Activated gamma-delta T cell treated with Interleukin-2 at 50 U/mL for 16 hours (primary cell): ENCODE measurements at places on chromosomes 3 and 15.

GRCh38 chr3:128845778-128846485, 33.5 kb upstream of the ACAD9 start:
- peak; percentile 70 for DNase-seq

DNA sequence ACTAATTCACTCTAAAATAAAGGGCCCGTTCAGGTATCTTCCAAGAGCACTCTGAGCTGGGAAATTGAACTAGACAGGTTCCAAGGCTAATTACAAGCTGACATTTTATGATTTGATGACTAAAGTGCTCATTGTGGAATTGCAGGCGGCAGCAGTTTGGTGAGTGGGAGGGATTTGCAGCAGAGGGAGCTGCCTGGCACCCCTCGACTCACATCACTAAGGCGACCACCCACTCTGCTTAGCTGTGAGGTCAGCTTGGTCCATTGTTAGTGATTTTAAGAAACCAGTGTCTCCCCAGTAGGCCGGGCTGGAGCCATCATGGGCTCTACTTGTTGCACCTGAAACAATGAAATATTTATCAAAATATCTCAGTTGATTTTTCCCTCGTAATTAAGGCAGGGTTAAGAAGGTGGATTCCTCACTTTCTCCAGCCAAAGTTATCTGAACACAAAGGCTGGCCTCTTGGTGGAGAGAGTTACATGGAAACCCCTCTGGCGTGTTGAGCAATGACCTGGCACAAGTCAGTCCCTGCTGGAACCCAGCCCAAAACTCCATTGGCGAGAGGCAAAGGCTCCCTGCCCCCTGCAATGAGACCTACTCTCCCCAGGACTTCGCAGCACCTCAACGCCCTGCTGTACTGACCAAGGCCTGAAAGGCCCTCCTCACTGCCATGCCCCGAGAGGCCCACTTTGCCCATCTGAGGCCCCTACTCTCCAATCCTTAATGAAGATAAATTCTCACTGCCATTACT, 65.0 kb upstream of the ATP2B2 start:
- no peak for DNase-seq

- DNase-seq: no peak
Measured at GRCh38 chr15:41011055-41011815, 58.0 kb downstream of the CHAC1 start.

DNA sequence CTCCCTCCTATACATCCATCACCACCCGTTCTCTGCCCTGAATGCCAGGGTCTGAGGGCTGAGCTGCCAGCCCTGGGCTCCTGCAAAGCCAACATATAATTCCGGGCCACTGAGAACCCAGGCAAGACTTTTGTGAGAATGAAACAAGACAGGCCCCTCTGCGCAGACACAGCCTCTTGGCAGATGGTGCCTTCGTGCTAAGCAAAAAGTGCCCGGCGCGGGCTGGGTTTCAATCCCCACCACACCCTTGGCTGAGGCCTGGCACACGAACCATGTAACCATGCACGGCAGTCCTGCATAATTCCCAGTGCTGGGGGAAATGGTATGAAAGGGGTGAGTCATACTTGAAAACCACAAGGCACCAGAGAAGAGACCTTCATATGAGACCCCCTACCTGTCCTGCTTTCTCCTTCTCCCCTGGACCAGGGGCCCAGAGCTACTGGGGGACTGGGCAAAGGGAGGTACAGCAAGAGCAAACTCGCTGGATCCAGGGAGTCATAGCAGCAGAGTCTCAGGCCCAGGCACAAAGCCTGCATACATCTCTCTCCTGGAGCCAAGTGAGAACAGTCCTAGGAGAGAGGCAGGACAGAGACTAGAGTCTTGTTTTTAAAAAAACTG, 26.1 kb upstream of the LOXL1 start:
- no peak for DNase-seq

DNA sequence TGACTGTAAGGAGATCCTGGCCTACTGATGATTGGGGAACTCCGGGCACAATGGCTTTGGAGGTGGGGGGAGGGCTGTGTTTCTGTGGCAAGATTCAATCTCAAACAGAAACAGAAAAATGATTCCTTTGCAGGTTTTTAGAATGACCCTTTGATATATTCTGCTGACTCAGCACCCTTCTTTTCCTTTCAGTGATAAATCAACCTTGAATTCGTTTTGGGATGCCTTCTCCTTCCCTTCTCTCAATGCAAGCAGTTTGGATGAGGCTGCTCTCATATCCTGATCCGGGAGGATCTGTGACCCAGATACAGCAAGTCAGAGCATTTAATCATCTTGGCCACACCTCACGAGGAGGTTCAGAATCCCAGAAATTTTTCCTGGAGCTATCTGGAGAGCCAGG, 156.1 kb upstream of the PRICKLE2 start:
- DNase-seq: no peak

GRCh38 chr3:116057400-116058006, 387.8 kb downstream of the LSAMP start:
- no peak for DNase-seq

GRCh38 chr3:119413603-119414280, 49.7 kb downstream of the TMEM39A start:
- DNase-seq: no peak

DNA sequence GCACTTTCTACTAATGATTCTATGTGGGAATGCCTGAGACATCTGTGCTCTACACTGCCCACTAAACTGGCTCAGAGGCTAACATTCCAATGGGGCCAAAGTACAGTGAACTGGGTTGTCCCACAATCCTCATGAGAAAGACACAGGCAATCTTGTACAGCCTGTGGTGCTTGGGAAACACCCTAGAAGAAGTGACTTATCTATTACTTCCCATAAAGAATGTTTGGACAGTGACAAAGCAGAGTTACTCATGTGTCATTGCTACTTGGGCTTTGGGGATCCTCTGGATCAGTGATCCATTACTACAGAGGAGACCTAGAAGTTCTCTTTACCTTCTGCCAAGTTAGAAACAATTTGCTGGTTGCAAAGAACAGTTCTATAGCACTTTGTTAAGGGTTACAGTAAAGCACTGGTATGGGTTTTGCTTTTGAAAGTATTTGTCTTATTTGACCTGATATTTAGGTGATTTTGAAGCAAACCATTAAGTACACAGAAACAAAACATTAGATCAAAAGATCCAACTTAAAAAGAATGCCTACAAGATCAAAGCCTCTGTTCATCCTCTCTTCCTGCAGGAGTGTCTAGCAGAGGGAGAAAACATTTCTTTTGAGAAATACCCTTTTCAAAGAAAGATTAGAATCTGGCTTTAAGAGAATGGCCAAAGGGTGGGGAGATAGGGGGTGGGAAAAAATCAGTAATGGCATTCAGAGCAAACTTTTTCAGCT, 75.8 kb downstream of the CTNNB1 start:
- no peak for DNase-seq

DNA sequence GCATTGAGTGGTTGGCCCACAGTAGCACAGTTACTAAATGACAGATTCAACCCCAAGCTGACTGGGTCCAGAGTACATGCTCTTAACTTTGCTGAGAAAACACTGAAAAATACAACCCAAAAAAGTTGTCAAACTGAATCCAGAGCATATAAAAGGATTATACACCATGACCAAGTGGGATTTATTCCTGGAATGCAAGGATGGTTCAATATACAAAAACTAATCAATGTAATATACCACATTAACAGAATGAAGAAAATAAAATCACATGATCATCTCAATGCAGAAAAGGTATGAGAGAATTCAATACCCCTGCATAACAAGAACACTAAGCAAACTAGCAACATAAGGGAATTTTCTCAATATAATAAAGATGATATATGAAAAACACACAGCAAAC, 98.5 kb downstream of the STAG1 start:
- no peak for DNase-seq

DNA sequence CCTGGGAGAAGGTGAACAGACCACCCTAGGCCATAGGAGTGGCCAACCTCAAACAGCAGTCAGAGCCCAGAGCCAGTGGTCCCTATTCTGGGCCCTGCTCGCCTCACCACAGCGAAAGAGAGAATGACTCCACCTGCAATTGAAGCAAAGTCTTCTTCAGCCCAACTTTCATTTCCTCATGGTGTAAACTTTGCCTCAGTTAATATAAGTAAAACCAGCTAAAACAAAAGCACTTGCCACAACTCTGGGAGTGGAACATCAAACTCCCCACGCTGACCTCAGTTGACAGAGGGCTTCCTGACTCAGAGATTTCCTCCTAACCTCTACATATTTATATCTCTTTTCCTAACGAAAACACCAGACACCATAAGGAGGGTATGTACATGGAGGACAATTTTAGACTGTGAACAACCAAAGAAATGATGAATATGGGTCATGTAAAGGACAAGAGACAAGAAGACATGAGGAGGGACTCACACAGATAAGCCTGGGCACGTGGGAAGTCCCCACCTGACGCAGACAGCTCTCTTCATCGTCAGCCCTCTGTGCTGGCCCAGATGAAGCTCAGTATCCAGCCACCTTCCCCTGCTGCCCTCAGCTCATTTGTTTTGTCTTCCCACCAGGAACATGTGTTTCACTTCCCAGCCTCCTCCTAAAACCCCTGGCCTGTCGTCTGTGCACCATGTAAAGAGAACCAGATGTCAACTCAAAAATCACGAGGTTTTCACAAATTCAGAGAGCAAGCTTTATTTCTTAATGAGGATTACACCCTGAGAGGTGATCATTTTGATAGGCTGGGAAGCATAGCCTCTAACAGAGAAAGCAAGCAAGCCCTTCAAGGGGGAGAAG, 140.9 kb downstream of the KCNMB2 start:
- no peak for DNase-seq
